Tibial nerve (tissue), 4 donors: ENCODE measurements at places on chromosomes 2 and 18. TPM values are rescaled to one million over a fixed set of nuclear protein-coding genes. Genes with fewer than 3 reads are reported as not detected.

HOXD9 gene
- 8.7 TPM for total RNA-seq

CLIP4 gene
- 93.2 TPM for total RNA-seq

DNA sequence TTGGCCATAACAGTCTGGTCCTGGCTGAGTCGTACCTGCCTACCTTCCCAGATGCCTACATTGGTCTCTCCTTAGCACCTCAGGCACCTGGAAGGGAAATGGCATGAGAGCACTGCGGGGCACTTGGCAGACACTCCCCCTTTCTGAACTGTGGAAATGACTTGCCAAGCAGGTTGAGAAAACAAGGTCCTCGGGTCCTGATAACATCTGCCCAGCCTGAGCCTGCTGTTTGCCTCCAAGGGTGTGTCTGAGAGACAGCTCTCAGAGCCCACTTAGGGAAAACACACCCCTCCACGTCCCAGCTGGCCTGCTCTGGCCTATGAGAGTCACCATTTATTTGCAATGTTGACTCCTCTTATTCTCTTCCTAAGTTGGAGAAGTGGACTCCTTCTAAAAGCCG is 10.5 kb downstream of the FAM110C start:
- no peaks in the 10 kb centered on the region for H3K36me3 ChIP-seq
- no peak overlapping the region for H3K27ac ChIP-seq
- no peak for DNase-seq
- no peaks in the 10 kb centered on the region for H3K27me3 ChIP-seq

DNA sequence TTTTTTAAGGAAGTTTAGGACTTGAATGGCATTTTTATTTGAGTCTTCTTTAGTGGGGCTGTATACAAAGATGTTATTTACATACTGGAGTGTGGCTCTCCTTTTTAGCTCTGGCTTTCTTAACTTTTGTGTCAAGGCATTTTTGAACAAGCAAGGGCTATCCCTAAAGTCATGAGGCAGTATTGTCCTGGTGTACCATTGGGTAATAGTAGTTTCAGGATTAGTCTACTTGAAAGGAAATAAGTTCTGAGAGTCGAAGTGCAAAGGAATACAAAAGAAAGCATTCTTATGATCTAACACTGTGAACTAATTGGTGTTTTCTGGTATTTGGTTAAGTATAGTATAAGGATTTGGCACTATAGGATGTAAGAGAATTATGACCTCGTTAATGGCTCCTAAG is 1.9 kb upstream of the CYP27A1 start:
- H3K27ac ChIP-seq, result no peak overlapping the region
- no peak overlapping the region for H3K4me3 ChIP-seq
- no peaks in the 10 kb centered on the region for H3K36me3 ChIP-seq
- no peaks in the 10 kb centered on the region for H3K27me3 ChIP-seq
- no peak for DNase-seq

DNA sequence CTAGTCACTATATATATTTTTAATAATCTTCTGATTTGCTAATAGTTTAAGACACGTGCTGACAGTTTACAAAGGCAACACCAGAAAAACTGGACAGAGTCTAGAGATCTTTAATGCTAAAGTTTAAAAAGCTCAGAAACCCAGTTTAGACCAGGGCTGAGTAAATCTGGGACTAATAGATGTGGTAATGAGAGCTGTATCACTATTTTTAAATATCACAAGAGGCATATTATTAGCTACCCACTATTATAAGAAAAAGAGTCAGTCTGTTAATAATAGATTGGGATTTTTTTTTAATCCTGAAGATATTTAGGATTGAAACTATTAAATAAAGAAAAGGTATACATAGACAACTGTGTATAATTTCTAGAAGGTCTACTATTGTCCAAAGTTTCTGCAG is 299.9 kb downstream of the ZEB2 start:
- no peak overlapping the region for H3K4me3 ChIP-seq
- H3K27ac ChIP-seq, result no peak overlapping the region
- H3K36me3 ChIP-seq, result no peaks in the 10 kb centered on the region
- H3K4me1 ChIP-seq, result no peaks in the 10 kb centered on the region

GRCh38 chr18:74532511-74533025 is 1.7 kb upstream of the CNDP1 start:
- no peaks in the 10 kb centered on the region for H3K36me3 ChIP-seq
- no peak for DNase-seq
- H3K27ac ChIP-seq, result no peak overlapping the region
- H3K4me1 ChIP-seq, result no peaks in the 10 kb centered on the region

GRCh38 chr2:201777869-201778268 is 2.9 kb downstream of the ALS2 start:
- no peak overlapping the region for H3K27ac ChIP-seq
- no peaks in the 10 kb centered on the region for H3K36me3 ChIP-seq
- H3K27me3 ChIP-seq, result no peaks in the 10 kb centered on the region
- H3K4me3 ChIP-seq, result no peak overlapping the region
- DNase-seq, result no peak

DNA sequence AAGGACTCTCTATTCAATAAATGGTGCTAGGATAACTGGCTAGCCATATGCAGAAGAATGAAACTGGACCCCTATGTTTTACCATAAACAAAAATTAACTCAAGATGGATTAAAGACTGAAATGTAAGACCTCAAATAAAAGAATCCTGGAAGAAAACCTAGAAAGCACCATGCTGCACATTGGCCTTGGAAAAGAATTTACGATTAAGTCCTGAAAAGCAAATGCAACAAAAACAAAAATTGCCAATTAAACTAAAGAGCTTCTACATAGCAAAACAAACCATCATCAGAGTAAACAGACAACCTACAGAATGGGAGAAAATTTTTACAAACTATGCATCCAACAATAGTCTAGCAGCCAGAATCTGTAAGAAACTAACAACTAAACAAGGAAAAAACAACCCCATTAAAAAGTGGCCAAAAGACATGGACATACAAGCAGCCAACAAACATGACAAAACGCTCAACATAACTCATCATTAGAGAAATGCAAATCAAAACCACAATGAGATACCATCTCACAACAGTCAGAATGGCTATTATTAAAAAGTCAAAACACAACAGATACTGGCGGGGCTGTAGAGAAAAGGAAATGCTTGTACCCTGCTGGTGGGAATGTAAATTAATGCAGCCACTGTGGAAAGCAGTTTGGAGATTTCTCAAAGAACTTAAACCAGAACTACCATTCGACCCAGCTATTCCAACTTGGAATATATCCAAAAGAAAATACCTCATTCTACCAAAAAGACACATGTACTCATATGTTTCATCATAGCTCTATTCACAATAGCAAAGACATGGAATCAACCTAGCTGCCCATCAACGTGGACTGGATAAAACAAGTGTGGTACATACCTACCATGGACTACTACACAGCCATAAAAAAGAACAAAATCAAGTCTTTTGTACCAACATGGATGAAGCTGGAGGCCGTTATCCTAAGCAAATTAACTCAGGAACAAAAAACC is 30.6 kb downstream of the SEPTIN10 start:
- H3K27me3 ChIP-seq, result no peaks in the 10 kb centered on the region
- no peaks in the 10 kb centered on the region for H3K36me3 ChIP-seq
- peaks cover 5% of the 10 kb centered on the region for H3K4me1 ChIP-seq
- no peak for DNase-seq
- H3K27ac ChIP-seq, result no peak overlapping the region
- no peak overlapping the region for H3K4me3 ChIP-seq

DNA sequence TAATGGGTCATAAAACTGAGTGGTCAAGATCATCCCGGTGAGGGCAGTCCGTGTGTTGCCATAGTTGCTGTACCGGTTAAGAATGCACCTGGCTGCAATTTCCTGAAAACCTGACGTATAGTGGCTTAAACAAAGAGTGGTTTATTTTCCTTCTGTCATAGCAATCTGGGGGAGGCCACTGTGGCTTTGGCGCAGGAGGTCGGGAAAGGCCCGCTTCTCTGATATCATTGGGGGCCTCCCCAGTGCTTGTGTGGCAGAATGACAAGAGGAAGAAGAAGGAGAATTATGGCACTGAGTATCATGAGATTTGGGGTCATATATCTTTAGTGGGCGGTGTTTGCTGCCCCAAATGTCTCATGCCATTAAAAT is 4.4 kb downstream of the C2orf92 start:
- no peak overlapping the region for H3K4me3 ChIP-seq
- H3K27me3 ChIP-seq, result no peaks in the 10 kb centered on the region
- no peaks in the 10 kb centered on the region for H3K36me3 ChIP-seq
- no peaks in the 10 kb centered on the region for H3K4me1 ChIP-seq
- no peak overlapping the region for H3K27ac ChIP-seq

- no peaks in the 10 kb centered on the region for H3K36me3 ChIP-seq
- peaks cover 16% of the 10 kb centered on the region for H3K4me1 ChIP-seq
- peak overlapping the region; percentile 78 for H3K27ac ChIP-seq
- no peaks in the 10 kb centered on the region for H3K27me3 ChIP-seq
- no peak overlapping the region for H3K4me3 ChIP-seq
These were observed 84.0 kb upstream of the RFX8 start for GRCh38 chr2:101558740-101559525.

GRCh38 chr18:49520661-49521145 is 33.7 kb upstream of the C18orf32 start:
- no peak for DNase-seq
- no peak overlapping the region for H3K4me3 ChIP-seq
- H3K4me1 ChIP-seq, result no peaks in the 10 kb centered on the region
- no peak overlapping the region for H3K27ac ChIP-seq
- H3K27me3 ChIP-seq, result no peaks in the 10 kb centered on the region

DNA sequence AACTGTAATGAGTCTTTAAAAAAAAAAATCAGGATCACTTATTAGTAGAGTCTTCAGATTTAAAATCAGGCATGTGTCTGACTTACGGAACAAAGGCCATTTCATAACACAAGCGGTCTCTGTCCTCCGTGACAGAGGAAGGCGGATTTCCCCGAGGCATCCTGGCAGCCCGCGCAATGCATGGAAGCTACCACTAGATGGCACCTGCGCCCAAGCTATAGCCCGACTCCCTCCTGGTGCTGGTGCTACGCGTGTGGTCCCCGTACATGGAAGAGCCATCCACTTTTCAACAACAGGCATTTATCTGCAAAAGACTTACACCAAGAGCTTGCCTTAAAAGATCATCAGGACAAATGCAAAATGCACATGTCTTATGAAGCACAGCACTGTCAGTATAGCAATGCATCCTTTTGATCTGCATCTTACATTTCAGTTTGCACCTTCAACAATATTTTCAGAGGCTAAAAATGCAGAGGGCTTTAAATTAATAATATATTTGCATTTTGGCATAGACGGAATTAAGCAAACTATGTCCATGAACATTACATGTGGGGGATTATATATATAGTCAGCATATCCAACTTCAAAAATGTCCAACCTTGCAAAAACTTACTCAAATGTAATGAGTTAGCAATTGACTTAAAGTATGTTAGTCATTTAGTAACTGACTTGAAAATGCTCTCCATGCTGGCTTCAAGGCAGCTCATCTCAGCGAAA is 96.0 kb downstream of the ZNF516 start:
- peaks cover 22% of the 10 kb centered on the region for H3K36me3 ChIP-seq
- peak; percentile 85 for DNase-seq
- H3K4me3 ChIP-seq, result no peak overlapping the region
- no peaks in the 10 kb centered on the region for H3K27me3 ChIP-seq

DNA sequence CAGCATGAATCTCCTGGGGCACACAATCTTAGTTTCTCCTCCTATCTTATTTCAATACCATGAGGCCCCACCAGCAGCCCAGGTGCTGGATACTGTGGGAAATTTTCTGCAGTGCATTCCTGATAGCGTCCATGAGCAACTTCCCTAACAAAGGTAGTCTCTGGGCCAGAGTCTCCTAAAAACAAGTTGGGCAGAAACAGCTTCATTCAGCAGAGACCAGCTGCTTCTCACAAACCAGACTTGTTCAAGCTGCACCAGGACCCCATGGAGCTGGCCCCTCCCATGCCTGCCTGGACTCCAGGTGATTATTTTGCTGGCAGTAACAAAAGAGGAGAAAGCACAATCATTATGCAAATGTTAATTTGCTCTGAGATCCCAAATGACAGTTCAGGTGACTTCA is 31.4 kb downstream of the MYO5B start:
- H3K27ac ChIP-seq, result no peak overlapping the region
- DNase-seq, result no peak
- H3K27me3 ChIP-seq, result no peaks in the 10 kb centered on the region
- H3K4me3 ChIP-seq, result no peak overlapping the region
- no peaks in the 10 kb centered on the region for H3K4me1 ChIP-seq

GRCh38 chr2:149169656-149170055 is 131.2 kb downstream of the LYPD6B start:
- H3K36me3 ChIP-seq, result no peaks in the 10 kb centered on the region
- H3K27me3 ChIP-seq, result no peaks in the 10 kb centered on the region
- no peak overlapping the region for H3K27ac ChIP-seq

DNA sequence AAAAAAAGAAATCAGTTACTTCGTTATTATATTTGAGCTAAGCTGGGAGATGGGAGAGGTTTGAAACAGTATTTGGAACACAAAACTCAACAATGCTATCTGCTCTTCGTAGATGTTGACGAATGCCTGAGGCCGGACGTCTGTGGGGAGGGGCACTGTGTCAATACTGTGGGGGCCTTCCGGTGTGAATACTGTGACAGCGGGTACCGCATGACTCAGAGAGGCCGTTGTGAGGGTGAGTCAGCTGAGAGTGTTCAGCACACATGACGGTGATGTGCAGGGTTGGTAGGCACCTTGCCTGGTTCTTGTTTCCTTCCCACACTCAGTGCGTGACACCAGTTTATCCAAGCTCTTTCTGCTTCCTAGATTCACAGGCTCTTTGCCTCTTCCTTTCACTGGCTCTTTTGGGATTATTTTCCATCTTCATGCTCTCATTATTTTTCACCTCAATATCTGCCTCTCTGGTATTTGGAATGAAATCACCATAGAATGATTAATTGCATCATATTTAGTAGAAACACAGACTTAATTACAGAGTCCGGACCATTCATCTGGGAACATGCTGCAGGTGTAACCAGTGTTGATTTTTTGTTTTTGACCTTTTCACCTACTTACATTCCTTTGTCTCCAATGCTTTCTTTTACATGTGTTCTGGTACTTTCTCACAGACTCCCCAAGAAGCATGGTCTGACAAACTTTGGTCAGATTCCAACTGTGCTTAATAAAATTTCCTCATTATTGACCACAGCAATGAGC is 200.6 kb upstream of the RASGRP3 start:
- H3K36me3 ChIP-seq, result no peaks in the 10 kb centered on the region
- DNase-seq, result no peak
- no peak overlapping the region for H3K4me3 ChIP-seq
- H3K27ac ChIP-seq, result peak overlapping the region; percentile 18
- no peaks in the 10 kb centered on the region for H3K27me3 ChIP-seq
- peaks cover 20% of the 10 kb centered on the region for H3K4me1 ChIP-seq

DNA sequence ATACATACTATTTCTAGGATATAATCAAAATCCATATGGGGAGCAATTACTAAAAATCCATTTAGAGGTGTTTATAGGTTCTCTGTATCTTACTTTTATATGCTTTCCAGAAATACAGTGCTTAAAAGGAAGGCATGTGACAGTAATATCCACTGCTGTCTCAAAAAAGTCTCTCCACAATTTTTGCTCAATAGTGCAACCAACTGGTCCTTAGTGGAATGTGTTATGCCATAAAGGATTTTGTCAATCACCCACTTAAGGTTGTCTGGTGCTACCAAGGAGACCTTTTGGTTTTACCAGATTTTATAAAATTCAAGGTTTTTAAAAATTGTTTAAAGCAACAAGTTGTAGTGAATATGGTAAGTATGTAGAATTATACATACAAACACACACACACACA is 328.5 kb upstream of the DSEL start:
- H3K4me1 ChIP-seq, result no peaks in the 10 kb centered on the region
- no peaks in the 10 kb centered on the region for H3K27me3 ChIP-seq
- no peak overlapping the region for H3K4me3 ChIP-seq
- no peak overlapping the region for H3K27ac ChIP-seq

GRCh38 chr2:101464841-101465240 is 10.1 kb downstream of the RFX8 start:
- DNase-seq, result no peak
- no peaks in the 10 kb centered on the region for H3K36me3 ChIP-seq
- peaks cover 8% of the 10 kb centered on the region for H3K4me1 ChIP-seq
- no peak overlapping the region for H3K4me3 ChIP-seq

- H3K36me3 ChIP-seq, result no peaks in the 10 kb centered on the region
- no peaks in the 10 kb centered on the region for H3K4me1 ChIP-seq
- H3K4me3 ChIP-seq, result no peak overlapping the region
- no peak for DNase-seq
These were observed 118.0 kb upstream of the TMEM200C start for GRCh38 chr18:6013171-6013810.
